NCI-H1417 treated with DMSO at 0.1 percent for 48 hours (cell line): ENCODE measurements at places on chromosomes 12 and 14.

DNA sequence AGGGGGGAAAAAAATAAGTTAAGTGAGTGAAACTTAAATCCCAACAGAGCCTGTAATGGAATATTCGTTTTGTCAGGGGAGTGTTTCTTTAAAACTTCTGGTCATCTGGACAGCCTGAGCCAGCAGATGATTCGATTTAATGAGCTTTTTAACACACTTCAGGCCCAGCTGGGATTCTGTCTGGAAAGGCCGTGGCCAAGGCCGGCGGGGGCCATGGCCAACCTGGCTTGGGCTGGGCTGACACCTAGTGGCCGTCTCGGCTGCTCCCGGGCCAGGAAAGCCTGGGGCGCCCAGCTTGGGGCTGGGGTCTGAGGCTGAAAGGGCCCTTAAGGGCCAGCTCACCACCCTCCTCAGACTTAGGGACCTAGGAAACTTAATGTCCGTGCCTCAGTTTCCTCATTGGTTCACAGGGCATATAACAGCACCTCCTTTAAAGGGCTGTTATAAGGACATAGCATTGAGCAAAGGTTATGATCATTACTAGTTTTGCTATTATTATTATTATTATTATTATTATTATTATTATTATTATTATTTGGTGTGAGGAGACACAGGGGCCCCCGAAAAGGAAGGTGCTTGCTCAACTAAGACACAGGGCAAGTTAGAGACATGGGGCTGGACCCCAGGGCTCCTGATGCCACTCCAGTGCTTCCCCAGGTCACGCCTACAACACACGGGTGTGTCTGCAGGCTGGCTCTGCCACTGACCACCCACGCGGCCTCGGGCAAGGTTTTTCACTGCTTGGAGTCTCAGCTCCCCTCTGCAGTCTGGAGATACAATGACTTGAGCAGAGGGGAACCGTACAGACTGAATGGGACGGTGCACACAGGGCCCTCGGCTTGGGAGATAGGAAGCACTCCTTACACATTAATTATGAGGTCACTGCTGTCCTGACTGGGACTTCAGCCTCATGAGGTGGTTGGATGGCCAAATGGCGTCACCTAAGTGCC, 84.0 kb downstream of the SYNE3 start:
- no peak for DNase-seq

- no peak for DNase-seq
Observed at GRCh38 chr12:22800332-22800731, 175.4 kb downstream of the ETNK1 start.

DNA sequence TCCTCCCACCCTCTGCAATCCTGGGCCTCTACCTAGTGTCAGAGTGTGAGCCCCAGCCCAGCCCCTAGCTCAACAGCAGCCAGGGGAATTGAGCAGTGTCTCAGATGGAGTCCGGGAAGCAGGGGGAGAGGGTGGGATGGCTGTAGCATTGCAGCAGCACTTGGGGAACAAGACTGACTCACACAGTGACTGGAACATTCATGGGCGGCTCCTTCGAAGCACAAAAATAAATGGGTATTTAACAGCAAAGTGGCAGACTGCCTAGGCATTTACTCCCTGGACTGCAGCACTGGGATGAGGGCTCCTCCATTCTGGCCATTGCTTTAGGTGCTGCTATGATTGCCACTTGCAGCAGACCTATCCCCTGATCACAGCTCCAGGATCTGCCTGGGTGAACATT, 46.0 kb upstream of the STK38L start:
- DNase-seq: no peak

GRCh38 chr12:54989829-54990228, 5.3 kb upstream of the TESPA1 start:
- DNase-seq: no peak

- DNase-seq: no peak
Observed at GRCh38 chr12:71440345-71440762, 756 bp downstream of the LGR5 start.
